Esophagus muscularis mucosa (tissue), 4 donors: ENCODE measurements at places on chromosomes 7 and 10. TPM values are rescaled to one million over a fixed set of nuclear protein-coding genes. Genes with fewer than 3 reads are reported as not detected.

DNA sequence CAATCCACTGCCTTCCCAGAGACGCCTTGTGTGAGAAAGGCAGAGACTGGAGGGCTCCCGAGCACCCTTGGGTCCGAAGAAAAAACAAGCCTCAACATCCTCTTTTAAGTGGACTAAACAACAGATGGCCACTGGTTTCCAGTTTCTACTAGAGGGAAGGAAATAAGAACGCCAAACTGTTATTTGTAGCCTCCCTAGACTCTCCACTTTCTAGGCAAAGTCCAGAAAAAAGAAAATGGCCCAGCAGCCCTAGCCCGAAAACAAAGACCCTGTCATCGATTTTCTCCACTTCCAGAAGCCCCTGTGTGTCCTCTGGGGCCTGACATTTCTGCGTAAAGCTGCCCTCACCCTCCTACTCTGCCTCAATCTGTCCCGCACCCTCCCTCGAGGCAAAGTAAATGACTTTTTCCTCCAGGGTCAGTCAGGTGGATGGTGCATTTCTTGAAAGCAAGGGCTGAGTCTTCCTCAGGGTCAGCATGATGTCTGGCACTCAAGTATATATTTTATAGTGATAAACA, 6.0 kb downstream of the RGS10 start:
- DNase-seq: no peak

Gene SAMD9
- 2.7 TPM for total RNA-seq

Gene AMZ1
- total RNA-seq: under 0.01 TPM

DNA sequence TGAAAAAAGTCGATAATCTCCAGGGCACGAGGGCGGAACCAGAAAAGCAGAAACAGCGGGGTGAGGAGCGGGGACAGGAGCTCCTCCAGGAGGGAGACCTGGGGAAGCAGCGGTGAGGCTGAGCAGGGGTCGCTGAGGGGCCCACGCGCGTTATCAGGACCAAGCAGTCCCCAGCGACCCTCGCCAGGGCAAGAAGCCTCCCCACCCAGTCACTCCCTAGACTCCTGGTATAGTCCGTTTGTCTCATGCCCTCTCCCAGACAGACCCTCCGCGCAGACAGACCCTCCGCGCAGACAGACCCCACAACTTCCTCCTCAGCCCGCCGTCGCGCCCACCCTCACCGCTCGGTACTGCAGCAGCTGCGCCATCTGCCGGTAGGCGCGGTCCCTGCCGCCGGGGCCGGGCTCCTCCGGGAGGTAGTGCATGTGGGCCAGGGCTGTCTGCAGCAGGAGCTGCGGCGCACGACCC, 6.3 kb downstream of the ATG9B start:
- DNase-seq: no peak

Gene GRM3
- total RNA-seq: not detected

Gene TMEM196
- total RNA-seq: not detected

Gene ITPRID1
- not detected for total RNA-seq

DNA sequence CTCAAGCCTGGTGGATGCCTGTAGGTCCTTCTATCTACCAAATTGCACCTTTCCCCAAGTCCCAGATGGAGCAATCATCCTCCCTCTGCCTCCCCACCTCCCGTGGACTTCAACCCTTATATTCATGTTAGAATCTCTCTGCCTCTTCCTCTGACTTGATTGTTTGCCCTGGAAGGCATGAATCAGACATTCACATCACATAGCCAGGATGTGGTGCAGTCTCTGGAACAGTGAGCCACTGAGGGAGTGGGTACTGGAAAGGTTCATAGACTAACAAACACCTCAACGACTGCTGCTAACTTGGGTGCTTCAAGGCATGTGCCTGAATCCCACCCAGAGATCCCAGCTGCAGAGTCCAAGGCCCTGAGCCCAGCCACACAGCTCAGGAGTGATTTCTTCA, 494.0 kb downstream of the TNS3 start:
- DNase-seq: no peak

DNA sequence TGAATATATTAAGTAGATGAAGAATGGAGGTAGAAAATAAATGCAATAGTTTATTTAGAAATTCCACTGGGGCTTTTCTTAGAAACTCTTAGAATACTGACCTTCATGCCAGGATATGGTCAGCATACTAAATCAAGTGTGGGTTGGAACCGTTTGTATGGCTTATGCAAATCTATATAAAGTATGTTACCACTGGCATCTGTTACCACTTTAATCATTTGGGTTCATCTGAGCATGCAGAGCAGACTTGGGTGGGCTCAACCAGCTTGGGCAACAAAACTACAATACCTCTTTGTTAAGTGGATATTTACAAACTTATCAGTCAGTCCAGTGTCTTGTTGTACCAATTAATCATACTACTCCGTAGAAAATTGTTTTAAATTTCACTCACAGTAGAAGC, 125.8 kb downstream of the CRPPA start:
- DNase-seq: no peak

Gene GBX1
- total RNA-seq: not detected

DNA sequence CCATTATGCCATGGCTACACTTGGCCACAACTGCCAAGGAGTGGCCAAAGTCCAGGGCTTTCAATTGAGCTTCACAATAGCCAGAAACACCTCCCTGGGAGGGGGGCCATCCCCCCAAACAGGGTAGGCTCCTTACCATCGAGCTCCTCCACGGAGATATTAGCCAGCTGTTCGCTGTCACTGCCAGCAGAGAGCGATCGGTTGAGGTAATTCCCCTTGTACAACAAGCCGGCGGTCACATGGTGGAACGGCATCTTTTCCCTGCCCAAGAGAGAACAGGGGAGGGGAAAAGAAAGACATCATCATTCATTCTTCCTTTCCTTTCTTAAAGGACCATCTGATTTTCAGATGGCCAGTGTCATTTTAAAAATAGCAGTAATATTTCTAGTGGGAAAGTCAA, 133.6 kb downstream of the CALN1 start:
- no peak for DNase-seq

DNA sequence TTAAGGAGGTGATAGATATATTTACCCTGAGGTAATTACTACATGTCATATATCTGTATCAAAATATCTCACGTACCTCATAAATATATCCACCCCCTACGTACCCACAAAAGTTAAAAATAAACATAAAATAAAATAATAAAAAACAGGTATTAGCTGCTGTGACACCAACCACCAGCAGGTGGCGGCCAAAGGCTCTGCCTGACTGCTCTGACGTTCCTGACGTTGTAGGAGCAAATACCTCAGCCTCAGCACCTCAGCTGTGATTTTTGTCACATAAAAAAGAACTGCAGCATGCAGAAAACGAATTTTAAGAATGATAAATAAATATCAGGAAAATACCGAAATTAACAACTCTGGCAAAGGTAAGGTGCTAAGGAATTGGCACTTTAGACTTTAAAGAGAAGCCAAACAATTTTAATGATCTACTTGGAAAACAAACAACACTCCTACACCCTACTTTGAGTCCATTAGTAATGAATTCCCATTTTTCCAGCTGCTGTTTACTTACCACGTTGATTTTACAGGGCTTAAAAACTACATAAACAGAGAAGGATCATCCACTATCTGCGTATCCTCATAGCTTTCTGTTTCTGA, 125.4 kb upstream of the TARP start:
- DNase-seq: no peak

DNA sequence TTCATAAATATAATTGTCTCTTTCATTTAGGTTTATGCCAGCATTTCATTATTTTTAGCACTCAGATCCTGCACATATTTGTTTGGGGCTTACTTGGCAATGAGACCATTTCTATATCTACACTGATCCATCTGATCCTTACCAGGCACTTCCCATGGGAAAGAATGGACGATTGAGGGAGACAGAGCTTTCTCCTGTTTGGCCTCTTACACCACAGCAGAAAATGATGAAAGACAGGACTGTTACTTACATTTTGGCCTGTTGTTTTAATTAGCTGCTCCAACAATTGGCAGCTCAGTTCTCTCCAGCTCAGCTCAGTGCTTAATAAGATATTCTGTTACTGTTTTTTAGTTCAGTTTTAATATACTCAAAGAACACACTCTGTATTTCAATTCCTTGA, 77.6 kb upstream of the RSU1 start:
- DNase-seq: no peak

DNA sequence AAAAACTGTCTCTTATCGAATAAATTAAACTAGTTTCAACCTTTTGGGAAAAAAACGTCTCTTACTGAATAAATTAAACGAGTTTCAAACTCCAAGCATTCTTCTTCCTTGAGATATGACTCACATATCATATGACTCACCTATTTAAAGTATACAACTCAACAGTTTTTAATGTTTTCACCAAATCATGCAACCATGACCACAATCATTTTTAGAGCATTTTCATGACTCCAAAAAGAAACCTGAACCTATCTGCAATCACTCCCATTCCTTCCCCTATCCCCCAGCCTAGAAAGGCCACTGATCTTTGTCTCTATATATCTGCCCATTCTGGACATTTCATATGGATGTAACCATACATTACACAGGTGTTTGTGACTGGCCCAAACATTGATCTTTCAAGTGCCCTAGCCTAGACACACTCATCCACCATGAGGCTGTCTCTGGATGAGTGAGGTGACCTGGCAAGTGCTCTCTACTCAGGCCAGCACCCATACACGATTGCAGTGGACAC, 115.3 kb downstream of the PIP4K2A start:
- no peak for DNase-seq

Gene MUC12
- not detected for total RNA-seq

Gene GIMAP5
- 48.2 TPM for total RNA-seq

DNA sequence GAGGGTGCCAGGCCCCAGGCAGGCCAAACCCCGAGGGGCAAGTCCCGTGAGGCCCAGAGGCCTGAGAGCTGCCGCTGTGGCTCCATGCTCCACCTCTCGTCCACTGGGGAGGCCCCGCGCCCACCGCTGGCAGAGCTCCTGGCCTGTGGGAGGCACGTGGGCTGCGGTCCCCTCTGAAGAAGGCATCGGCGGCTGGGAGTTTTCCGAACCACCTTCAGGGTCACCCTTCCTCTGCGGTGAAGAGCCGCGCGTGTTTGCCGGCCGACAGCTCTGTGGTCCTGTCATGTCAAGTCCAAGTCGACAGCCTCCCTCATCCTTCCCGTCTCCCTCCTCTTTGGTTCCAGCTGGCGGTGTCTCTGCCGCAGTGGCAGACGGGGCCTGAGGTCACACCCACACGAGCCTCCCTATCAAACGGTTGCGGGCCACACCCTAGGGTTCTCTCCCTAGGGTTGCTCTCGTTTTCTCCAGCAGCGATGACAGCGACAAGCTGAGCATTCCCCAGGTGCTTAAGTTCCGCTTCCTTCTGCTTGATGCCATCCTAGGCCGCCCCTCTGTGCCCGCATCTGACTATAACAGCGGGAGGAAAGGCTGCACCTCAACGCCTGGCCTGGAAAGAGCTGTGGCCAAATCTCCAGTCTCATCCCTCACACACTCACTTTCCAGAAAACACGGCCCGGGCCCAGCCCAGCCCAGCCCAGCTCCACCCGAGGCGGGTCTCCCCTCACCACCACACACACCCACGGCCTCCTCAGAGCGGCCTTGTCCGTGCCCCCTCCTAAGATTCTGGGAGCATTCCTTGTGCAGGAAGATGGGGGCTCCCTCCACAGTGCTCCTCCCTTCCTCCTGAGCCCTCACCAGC, 185.0 kb downstream of the ELFN1 start:
- no peak for DNase-seq

- DNase-seq: no peak
These were observed 28.1 kb upstream of the GARS1 start for GRCh38 chr7:30566596-30566995.

DNA sequence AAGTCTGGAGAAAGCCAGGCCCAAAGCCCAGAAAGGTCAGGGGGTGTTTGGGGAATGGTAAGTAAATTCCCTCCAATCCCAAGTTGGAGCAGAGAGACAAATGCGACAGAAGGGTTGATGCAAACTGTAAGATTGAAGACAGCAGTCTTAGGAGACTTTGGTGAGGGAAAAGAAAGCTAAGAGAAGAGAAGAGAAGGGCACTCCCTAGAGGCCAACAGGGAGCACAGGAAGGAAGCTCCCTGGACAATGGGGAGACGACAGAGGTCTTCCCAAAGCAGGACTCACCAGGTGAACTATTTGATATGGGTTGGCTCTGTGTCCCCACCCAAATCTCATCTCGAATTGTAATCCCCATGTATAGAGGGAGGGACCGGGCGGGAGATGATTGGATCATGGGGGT, 151.5 kb downstream of the KIF20B start:
- DNase-seq: no peak
